ENCODE measurements at places on chromosomes 2 and 18. TPM values are rescaled to one million over a fixed set of nuclear protein-coding genes. Genes with fewer than 3 reads are reported as not detected.

The IL1R2 gene
- total RNA-seq = not detected

The LYG2 gene
- total RNA-seq = not detected

The SPDYA gene
- total RNA-seq = 2.6 TPM

The SLC30A3 gene
- total RNA-seq = not detected

The LYPD1 gene
- total RNA-seq = not detected

GRCh38 chr2:10035633-10036032 lies 7.7 kb upstream of the KLF11 start:
- H3K27ac ChIP-seq = peak overlapping the region; percentile 5
- no peaks in the 10 kb centered on the region for H3K36me3 ChIP-seq
- no peak overlapping the region for H3K4me3 ChIP-seq
- no peaks in the 10 kb centered on the region for H3K4me1 ChIP-seq
- no peak for DNase-seq

GRCh38 chr2:27298391-27299080 lies 9.7 kb downstream of the UCN start:
- no peaks in the 10 kb centered on the region for H3K27me3 ChIP-seq
- peak; percentile 17 for DNase-seq
- H3K4me1 ChIP-seq = no peaks in the 10 kb centered on the region
- no peaks in the 10 kb centered on the region for H3K36me3 ChIP-seq

DNA sequence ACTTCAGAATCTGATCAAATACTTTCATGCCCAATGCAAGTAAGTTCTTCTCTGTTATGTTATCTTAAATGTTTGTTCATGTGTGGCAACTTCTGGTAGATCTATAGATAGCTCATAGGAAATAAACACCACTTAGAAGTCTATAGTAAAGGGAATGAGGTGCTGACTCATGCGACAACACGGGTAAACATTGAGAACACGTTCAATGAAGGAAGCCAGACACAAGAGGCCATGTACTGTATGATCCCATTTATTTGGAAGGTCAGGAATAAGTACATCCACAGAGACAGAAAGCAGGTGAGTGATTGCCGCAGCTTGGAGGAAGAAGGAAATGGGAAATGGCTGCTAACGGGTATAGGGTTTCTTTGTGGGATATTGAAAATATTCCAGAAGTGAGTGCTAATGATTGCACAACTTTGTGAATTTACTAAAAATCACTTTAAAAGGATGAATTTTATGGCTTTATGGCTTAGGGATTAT lies 95.4 kb downstream of the ITGB1BP1 start:
- peaks cover 65% of the 10 kb centered on the region for H3K36me3 ChIP-seq
- peak; percentile 35 for DNase-seq
- H3K27ac ChIP-seq = no peak overlapping the region
- H3K4me3 ChIP-seq = no peak overlapping the region

DNA sequence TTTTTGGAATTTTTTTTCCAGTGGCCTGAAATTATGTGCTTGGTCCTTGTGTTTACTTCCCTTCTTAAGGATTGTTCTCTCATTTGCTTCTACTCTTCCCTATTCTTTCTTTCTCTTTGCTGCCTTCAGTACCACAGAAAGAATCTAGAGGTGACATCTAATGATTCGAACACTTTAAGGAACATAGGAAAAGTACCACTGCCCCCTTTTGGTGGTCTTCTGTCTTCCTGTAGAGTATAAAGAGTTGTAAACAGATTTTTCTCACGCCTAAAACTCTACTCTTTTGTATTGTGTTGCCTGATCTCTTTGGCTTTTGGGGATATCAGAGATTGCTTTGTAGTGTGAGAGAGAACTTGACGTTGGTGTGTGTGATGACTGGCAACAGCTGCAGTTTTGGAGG lies 7.0 kb upstream of the SCTR start:
- H3K27me3 ChIP-seq = peaks cover 10% of the 10 kb centered on the region
- no peaks in the 10 kb centered on the region for H3K36me3 ChIP-seq
- DNase-seq = peak; percentile 8
- no peak overlapping the region for H3K4me3 ChIP-seq

DNA sequence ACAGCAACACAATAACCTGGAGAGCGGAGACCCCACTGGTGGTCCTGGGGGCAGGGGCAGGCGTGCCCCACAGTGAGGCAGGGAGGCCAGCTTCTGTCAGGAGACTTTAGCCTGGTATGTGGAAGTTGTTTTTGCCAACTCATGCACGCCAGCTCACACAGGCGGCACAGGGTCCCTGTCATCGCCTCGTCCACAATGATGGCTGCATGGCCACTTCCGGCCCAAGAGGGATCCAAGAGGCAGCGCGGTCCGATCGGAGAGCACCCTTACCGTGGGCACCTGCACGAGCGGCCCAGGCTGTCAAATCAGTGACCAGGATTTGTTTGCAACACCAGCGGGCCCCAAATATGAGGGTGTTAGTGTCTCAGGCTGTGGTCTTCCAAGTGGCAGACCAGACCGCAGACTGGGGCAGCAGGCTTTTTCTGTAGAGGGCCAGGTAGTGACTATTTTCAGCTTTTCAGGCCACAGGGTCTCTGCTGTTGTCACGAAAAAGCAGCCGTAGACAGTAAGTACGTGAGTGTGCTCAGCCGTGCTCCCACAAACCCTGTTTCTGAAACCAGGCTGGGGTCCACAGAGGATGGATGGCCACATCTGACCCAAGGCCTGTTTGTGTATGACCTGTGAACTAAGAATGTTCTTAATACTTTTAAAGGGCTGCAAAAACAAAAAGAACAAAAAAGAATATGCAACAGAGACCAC lies 21.2 kb downstream of the SNED1 start:
- H3K27ac ChIP-seq = no peak overlapping the region
- H3K27me3 ChIP-seq = no peaks in the 10 kb centered on the region
- H3K4me1 ChIP-seq = no peaks in the 10 kb centered on the region
- H3K4me3 ChIP-seq = no peak overlapping the region

DNA sequence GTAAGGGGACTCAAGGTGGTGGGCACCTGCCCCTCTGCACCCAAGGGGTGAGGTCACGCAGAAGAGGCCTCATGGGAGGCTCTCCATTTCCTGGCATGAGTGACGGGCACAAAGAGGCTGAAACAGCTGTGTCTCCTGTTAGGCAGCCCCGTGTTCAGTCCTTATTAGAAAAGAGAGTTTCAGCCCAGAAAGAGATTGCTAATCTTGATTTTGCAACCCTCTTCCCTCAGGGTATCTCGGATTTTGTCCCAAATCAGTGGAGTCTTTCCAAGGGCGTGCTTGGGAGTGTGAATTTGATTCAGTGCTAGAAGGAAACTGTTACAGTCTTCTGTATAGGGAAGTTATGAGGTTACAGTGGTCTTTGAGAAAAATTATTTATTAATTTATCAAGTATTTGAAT lies 10.4 kb downstream of the TNFRSF11A start:
- H3K27ac ChIP-seq = no peak overlapping the region
- DNase-seq = peak; percentile 40
- H3K36me3 ChIP-seq = peaks cover 4% of the 10 kb centered on the region
- H3K4me1 ChIP-seq = peaks cover 17% of the 10 kb centered on the region
- no peak overlapping the region for H3K4me3 ChIP-seq

GRCh38 chr18:71936744-71937143 lies 607.4 kb downstream of the CBLN2 start:
- no peaks in the 10 kb centered on the region for H3K36me3 ChIP-seq
- DNase-seq = no peak
- no peak overlapping the region for H3K27ac ChIP-seq
- no peak overlapping the region for H3K4me3 ChIP-seq

DNA sequence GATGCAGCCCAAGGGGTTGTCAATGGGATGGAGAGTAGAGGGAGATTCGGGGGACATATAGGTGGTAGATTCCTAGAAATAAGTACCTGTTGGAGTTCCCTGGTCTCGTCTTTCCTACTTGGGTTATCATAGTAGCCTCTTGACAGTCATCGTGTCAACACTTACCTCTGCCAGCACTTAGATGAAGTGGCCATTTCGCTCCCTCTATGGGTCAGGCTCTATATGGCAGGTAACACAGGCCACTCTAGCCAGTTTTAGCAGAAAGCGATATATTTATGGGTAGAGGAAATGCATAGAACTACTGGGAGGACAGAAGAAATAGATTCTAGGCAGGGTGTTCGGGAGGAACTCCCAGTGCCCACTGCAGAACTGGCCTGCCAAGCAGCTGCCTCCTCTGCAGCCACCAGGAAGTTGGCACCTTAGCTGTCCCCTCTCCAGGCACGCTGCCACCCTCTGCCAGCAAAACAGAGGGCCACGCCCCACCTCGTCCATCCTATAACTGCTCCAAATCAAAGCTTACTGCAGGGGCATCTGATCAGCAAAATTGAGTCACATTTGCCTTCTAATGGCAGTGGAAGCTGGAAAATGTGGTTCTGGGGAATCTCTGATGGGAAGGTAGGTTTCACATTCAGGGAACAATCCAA lies 181.3 kb downstream of the INSIG2 start:
- no peak overlapping the region for H3K27ac ChIP-seq
- H3K4me1 ChIP-seq = peaks cover 17% of the 10 kb centered on the region
- no peaks in the 10 kb centered on the region for H3K27me3 ChIP-seq
- DNase-seq = peak; percentile 55
- no peak overlapping the region for H3K4me3 ChIP-seq
- no peaks in the 10 kb centered on the region for H3K36me3 ChIP-seq

DNA sequence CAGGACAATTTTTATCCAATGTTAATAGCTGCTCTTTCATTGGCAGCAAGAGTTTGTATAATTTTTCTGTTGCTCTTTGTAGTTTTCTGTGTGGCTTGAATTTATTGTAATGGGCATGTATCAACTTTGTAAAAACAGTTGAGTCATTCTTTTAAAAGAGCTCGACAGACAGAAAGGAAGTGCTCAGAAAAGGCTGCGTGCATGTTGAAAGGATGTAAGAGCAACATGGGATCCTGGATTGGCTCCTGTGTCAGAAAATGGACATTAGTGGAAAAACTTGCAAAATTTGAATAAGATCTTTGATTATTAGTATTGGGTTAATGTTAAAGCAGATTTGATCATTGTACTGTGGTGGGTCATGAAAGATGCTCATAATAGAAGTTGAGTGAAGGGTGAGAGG lies 93.3 kb upstream of the CDC42EP3 start:
- no peaks in the 10 kb centered on the region for H3K27me3 ChIP-seq
- DNase-seq = no peak
- peaks cover 6% of the 10 kb centered on the region for H3K36me3 ChIP-seq
- H3K4me1 ChIP-seq = peaks cover 32% of the 10 kb centered on the region

- no peaks in the 10 kb centered on the region for H3K36me3 ChIP-seq
- H3K4me3 ChIP-seq = no peak overlapping the region
- peaks cover 13% of the 10 kb centered on the region for H3K4me1 ChIP-seq
- DNase-seq = no peak
- H3K27me3 ChIP-seq = no peaks in the 10 kb centered on the region
- H3K27ac ChIP-seq = no peak overlapping the region
These were observed 172.1 kb downstream of the MREG start for GRCh38 chr2:215841175-215841816.
